Activated CD8-positive, alpha-beta memory T cell treated with anti-CD3 and anti-CD28 coated beads for 1 hour (primary cell): ENCODE measurements at places on chromosomes 3 and 15.

GRCh38 chr3:42024591-42025351 lies 62.9 kb upstream of the ULK4 start:
- DNase-seq, result no peak

GRCh38 chr15:81002009-81002330 lies 1.2 kb downstream of the TLNRD1 start:
- no peak for DNase-seq

- no peak for DNase-seq
Observed at GRCh38 chr3:123552095-123552714, 32.6 kb downstream of the HACD2 start.

GRCh38 chr3:176431038-176431418 lies 766.3 kb downstream of the TBL1XR1 start:
- DNase-seq, result no peak

GRCh38 chr3:145422556-145422955 lies 738.4 kb downstream of the PLOD2 start:
- DNase-seq, result no peak

- DNase-seq, result no peak
Observed at GRCh38 chr3:188589071-188589470, 435.1 kb downstream of the LPP start.
